Kidney (tissue), 22 donors: ENCODE measurements at places on chromosomes 2 and 18. TPM values are rescaled to one million over a fixed set of nuclear protein-coding genes. Genes with fewer than 3 reads are reported as not detected.
A peak's percentile ranks its signal among the peaks of the same experiment; 100 is the strongest.

- DNase-seq: no peak
Measured at GRCh38 chr2:218780851-218781690, 876 bp upstream of the CYP27A1 start.

GRCh38 chr2:127630096-127630863 lies 15.7 kb upstream of the GPR17 start:
- DNase-seq: no peak

- no peak for DNase-seq
Measured at GRCh38 chr2:113156278-113157117, 17.3 kb upstream of the PSD4 start.

DNA sequence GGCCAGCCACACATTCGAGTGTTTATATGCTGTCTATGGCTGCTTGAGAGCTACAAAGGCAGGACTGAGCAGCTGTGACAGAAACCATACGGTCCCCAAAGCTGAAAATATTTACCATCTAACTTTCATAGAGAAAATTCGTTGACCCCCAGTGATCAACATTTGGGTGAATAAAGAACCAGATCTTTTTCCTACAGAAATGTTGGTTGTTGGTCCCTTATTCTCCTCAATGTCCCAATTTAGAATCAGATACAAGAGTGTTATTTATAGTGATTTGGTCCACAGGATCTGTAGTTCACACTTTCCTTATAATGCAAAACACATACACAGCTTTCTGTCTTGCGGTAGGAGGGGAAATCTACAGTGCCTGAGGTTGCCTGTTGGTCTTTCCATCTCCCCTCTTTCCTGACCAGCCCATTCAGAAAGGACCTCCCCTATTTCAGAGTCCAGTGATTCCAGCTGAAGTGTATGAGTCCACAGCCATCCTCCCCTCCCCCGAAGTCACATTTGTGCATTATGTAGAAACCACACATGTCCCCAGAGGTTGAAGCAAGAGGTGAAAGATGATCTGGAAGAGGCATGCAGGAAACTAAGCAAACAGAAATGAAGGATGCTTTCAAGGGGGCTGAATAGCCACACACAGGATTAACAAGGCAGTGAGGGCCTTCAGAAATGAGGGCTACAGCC lies 61.9 kb downstream of the SPRED2 start:
- DNase-seq: no peak

GRCh38 chr2:53450923-53451322 lies 316.7 kb upstream of the CHAC2 start:
- DNase-seq: no peak

- no peak for DNase-seq
Measured at GRCh38 chr2:9252002-9252357, 45.4 kb downstream of the ASAP2 start.

GRCh38 chr2:237154082-237154638 lies 68.5 kb downstream of the COPS8 start:
- DNase-seq: peak; percentile 85

DNA sequence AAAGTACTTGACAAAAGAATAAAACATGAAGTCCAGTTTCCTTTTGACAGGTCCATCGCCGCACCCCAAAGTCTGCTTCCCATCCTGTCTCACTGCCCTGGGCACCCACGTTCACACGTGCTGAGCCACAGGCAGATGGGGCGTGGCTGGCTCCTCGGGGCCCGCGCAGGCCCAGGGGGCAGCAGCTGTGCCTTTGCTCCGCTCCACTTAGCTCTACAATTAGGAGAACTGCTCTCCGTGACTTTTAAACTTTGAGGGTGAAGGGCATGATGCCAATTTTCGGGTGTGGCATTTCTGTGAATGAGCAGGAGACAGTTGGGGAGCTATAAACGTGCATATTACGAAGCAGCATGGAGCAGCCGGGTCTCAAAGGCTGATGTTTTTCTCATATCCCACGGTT lies 152.4 kb downstream of the TDRD15 start:
- no peak for DNase-seq

GRCh38 chr2:204250692-204251091 lies 294.6 kb upstream of the PARD3B start:
- no peak for DNase-seq

- DNase-seq: no peak
Measured at GRCh38 chr2:5846881-5847280, 154.7 kb downstream of the SOX11 start.

DNA sequence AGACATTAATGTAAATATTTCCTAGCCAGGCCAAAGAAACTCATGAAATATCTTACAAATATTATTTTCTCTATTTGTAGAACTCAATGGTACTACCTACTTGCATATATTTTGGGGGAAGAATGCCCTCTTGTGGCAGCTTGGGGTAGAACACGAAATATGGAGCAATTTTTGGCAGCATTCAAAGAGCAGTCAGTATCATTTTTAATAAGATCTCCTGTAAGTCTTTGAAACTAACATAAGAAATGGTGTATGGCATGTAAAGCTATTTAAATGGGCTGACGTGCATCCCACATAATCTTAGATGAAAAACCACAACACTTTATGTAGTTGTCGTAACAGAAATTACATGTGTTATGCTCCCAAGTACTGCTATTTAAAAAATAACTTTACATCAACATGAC lies 62.3 kb upstream of the CCDC195 start:
- DNase-seq: peak; percentile 59

GRCh38 chr2:172094294-172095145 lies 8.2 kb downstream of the DLX2 start:
- peak; percentile 61 for DNase-seq

- no peak for DNase-seq
Measured at GRCh38 chr2:165357758-165358157, 111.7 kb upstream of the CSRNP3 start.

- DNase-seq: no peak
Measured at GRCh38 chr2:80560326-80560725, 255.8 kb upstream of the LRRTM1 start.

- no peak for DNase-seq
Measured at GRCh38 chr18:38826247-38826646, 1260.6 kb upstream of the CELF4 start.

- DNase-seq: no peak
Measured at GRCh38 chr2:162056796-162057399, 17.1 kb downstream of the DPP4 start.

GRCh38 chr2:119220720-119221301 lies 2.8 kb upstream of the STEAP3 start:
- no peak for DNase-seq

DNA sequence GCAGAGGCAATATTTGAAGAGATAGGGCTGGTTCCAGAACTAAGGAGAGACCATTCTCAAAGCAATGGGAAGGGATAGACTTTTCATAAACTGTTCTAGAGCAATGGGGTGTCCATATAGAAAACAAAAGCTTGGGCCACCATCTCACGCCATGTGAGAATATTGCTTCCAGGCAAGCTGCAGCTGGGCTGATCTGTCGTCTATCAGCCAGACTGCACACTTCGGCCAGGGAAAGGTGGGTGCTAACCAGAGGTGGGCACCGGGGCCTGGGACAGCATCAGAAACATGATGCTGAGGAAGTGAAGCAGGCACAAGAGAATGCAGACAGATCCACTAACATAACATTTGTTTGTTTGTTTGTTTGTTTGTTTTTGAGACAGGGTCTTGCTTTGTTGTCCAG lies 43.7 kb downstream of the MYO7B start:
- no peak for DNase-seq

- no peak for DNase-seq
Measured at GRCh38 chr2:37500031-37500430, 155.6 kb downstream of the QPCT start.

- DNase-seq: no peak
Measured at GRCh38 chr2:105852066-105852465, 107.4 kb downstream of the NCK2 start.

DNA sequence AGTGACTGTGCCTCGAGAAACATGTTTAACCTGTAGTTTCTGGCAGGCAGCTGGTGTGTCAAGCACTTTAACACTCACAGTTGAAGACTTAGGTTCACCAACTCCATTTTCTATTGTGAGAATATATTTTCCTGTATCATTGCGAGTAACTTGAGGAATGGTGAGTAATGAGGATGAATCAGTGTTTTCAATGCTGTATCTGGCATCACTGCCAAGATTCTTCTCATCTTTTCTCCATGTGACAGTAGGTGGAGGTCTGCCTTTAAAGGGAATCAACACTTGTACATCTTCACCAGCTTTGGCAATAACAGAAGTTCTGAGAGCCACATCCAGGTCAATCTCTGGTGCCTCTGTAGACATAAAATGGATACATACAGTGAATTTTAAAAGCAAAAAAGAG lies 72.8 kb downstream of the PLEKHA3 start:
- no peak for DNase-seq

GRCh38 chr2:233061591-233062450 lies 1.7 kb downstream of the INPP5D start:
- peak; percentile 88 for DNase-seq

GRCh38 chr18:25962176-25962575 lies 128.2 kb downstream of the SS18 start:
- DNase-seq: no peak

- no peak for DNase-seq
Measured at GRCh38 chr2:105937498-105938097, 192.9 kb downstream of the NCK2 start.

GRCh38 chr18:6156446-6156845 lies 258.3 kb downstream of the L3MBTL4 start:
- no peak for DNase-seq

- no peak for DNase-seq
Measured at GRCh38 chr18:25097569-25098056, 254.4 kb downstream of the ZNF521 start.

GRCh38 chr18:45061359-45061758 lies 380.7 kb downstream of the SETBP1 start:
- no peak for DNase-seq

DNA sequence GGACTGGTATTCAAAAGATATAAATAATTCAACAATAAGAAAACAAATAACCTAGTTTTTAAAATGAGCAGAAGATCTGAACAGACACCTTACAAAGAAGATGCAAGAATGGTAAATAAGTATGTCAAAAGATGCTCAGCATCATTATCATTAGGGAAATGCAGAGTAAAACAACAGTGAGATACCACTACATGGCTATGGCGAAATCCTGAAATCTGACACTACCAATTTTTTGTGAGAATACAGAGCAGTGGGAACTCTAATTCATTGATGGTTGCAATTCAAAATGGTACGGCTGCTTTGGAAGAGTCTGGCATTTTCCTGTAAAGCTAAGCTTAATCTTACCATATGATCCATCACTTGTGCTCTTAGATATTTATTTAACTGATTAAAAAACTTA lies 151.8 kb downstream of the UBR3 start:
- no peak for DNase-seq

DNA sequence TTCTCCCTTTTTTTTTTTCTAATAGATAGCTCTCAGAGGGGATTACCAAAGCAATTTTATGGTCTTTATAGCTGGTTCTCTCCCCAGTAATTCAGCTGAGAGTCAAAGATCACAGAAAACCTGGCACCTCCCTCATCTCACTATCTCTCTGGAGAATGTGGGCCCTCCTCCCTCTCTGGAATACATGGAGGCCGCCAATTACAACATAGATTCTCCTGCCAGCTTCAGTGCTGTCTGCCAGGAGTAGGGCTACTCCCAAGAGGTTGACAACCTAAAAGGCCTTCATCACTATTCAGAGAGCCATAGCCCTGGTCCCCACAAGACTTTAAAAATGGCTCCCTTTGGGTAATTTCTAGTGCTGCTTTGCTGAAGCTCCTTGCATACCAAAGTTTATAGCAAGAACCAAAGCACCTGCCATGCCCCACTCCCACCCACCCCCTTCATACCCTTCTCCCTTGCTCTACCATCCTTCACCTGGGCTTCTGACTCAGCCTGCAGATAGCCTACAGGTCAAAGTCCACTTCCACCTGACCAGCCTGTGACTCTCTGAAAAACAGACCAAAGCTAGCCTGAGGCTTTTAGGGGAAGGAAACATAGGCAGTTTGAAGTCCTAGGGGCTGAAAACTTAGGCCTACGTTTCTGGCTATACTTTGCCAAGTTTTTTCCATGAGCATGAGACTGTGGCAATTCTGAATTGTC lies 472.3 kb downstream of the TNS1 start:
- DNase-seq: no peak

GRCh38 chr2:233430081-233430480 lies 75.8 kb downstream of the DGKD start:
- no peak for DNase-seq

Gene EFEMP1
- 171 TPM for total RNA-seq

Gene LRRC30
- total RNA-seq: not detected

Gene CNNM3
- 26.1 TPM for total RNA-seq

Gene SCN3A
- 6.3 TPM for total RNA-seq

Gene TMEM37
- 59.4 TPM for total RNA-seq

Gene CNGA3
- not detected for total RNA-seq

Gene DPP10
- not detected for total RNA-seq

Gene ESPNL
- total RNA-seq: 2.7 TPM

Gene RABL2A
- total RNA-seq: 28.4 TPM

Gene SLC66A2
- 45.5 TPM for total RNA-seq

Gene DYSF
- 19.8 TPM for total RNA-seq
